ENCODE measurements at places on chromosomes 1 and 21. TPM values are rescaled to one million over a fixed set of nuclear protein-coding genes. Genes with fewer than 3 reads are reported as not detected.

Gene CR1
- 0.94 TPM for total RNA-seq

Gene PLA2G2C
- total RNA-seq: not detected

Gene HTR1D
- not detected for total RNA-seq

Gene CD247
- 410 TPM for total RNA-seq

Gene FCGR1A
- not detected for total RNA-seq

Gene CELA3A
- not detected for total RNA-seq

Gene CLCA4
- not detected for total RNA-seq

Gene LY9
- 105 TPM for total RNA-seq

Gene CLIC6
- total RNA-seq: not detected

Gene PDIK1L
- 11.1 TPM for total RNA-seq

Gene NTRK1
- total RNA-seq: 0.91 TPM

Gene KCNAB2
- 244 TPM for total RNA-seq

Gene ACKR1
- total RNA-seq: not detected

Gene EVA1B
- total RNA-seq: 12.7 TPM

Gene REG4
- total RNA-seq: not detected

Gene SLC5A3
- total RNA-seq: 13.7 TPM

Gene FCRL5
- 0.22 TPM for total RNA-seq

Gene OR2L2
- total RNA-seq: 0.35 TPM

Gene APCS
- total RNA-seq: not detected

Gene NOS1AP
- total RNA-seq: not detected

Gene ATP6V1G3
- total RNA-seq: not detected

Gene FAM177B
- not detected for total RNA-seq

Gene GSTM5
- total RNA-seq: not detected

Gene NHLH1
- not detected for total RNA-seq

Gene C8B
- 0.20 TPM for total RNA-seq

Gene OR2M5
- total RNA-seq: not detected

Gene PTPN7
- total RNA-seq: 124 TPM

Gene RNU1-2
- total RNA-seq: 3,278 TPM

Gene CATSPER4
- not detected for total RNA-seq

Gene CD84
- total RNA-seq: 135 TPM

Gene CLEC20A
- not detected for total RNA-seq

Gene LMNA
- 1,807 TPM for total RNA-seq

Gene RXRG
- not detected for total RNA-seq

Gene C1orf159
- total RNA-seq: 20.0 TPM

Gene MROH9
- not detected for total RNA-seq

Gene RBM11
- 0.76 TPM for total RNA-seq

Gene MANEAL
- 0.69 TPM for total RNA-seq

Gene NES
- total RNA-seq: 0.10 TPM

Gene DDOST
- 103 TPM for total RNA-seq

Gene CD5L
- not detected for total RNA-seq

Gene SLAMF8
- total RNA-seq: not detected

Gene LRRC42
- 6.9 TPM for total RNA-seq

Gene RGSL1
- not detected for total RNA-seq

Gene OR6K6
- total RNA-seq: not detected

Gene FAM3B
- total RNA-seq: not detected

Gene LEFTY1
- 0.39 TPM for total RNA-seq

Gene LIN28A
- total RNA-seq: not detected

Gene CCDC185
- total RNA-seq: not detected

Gene ST6GALNAC5
- not detected for total RNA-seq

Gene HNRNPCL4
- not detected for total RNA-seq

Gene MKNK1
- 45.0 TPM for total RNA-seq

All from CD4-positive, CD25-positive, alpha-beta regulatory T cell (primary cell).